ENCODE measurements at places on chromosomes 1 and 21. TPM values are rescaled to one million over a fixed set of nuclear protein-coding genes. Genes with fewer than 3 reads are reported as not detected.

Gene ZNF593OS
- total RNA-seq = not detected

Gene TRIM58
- 0.84 TPM for total RNA-seq

Gene KCNAB2
- total RNA-seq = 143 TPM

Gene ERI3
- 36.3 TPM for total RNA-seq

Gene GIPC2
- total RNA-seq = not detected

Gene TCP10L
- 0.51 TPM for total RNA-seq

Gene GPR37L1
- not detected for total RNA-seq

Gene OR2M3
- total RNA-seq = not detected

Gene CLCA4
- total RNA-seq = not detected

Gene BSND
- not detected for total RNA-seq

Gene CTTNBP2NL
- total RNA-seq = 28.9 TPM

DNA sequence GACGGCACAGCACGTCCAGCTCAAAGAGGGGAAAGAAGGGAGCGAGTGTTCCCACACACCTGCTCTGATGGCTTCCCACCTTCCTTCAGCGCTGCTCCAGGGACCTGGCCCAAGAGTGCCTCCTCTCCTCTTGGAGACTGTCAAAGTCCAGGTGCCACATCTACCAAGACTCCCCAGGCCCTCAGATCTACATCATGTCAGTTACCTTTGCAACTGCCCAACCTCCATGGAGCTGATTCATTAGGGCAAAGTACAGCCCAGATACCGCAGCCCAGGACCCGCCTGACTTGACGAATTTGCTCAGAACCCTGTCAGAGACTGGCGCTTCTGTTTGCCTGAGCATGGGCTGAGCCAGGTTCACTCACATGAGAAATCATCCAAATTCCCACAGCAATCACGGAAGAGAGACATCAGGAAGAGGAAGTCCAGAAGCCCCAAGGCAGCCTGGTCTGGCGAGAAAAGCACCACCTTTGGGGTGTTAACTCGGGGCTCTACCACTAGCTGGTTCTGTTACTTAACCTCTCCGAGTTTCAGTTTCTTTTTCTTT, at the start of gene SEC16B:
Gene SEC16B (minus strand): TSS at position 234 of the 547 bp plus-strand sequence. CDS start 2,077 bp downstream, outside the sequence.
- DNase-seq = no peak

DNA sequence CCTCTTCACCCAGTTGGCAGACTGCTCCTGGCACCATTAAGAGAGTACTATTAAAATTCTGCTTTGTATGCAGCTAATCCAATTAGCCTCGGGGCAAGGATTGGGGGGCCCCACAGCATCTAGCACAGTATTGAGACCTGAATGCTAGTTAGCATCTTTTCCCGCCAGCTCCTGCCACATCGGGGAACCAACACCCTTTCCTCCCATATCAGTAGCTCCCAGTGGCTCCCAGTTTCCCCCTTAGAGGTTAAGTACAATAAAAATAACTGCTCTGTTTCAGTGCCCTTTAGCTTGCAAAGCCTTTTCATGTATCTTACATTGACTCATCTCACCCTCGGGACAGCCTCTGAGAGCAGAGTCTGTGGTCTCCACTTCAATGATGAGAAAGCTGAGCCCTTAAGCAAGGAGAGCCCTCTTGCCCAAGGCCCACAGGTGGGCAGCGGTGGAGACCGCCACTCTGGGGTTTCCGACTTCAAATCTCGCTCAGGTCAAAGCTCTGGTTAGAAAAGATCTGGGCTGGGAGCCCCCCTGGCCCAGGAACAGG, 4.2 kb upstream of the PMVK start:
- peak; percentile 36 for DNase-seq

- DNase-seq = no peak
Observed at GRCh38 chr1:151199873-151200581, 1.7 kb downstream of the PIP5K1A start.

GRCh38 chr1:76402128-76402527, 327.6 kb downstream of the ST6GALNAC3 start:
- no peak for DNase-seq

GRCh38 chr1:42669936-42670335, 11.7 kb downstream of the PPIH start:
- no peak for DNase-seq

GRCh38 chr1:34086561-34086960, 78.5 kb downstream of the CSMD2 start:
- no peak for DNase-seq

- DNase-seq = peak; percentile 72
Observed at GRCh38 chr1:185338719-185339622, 21.9 kb upstream of the IVNS1ABP start.

DNA sequence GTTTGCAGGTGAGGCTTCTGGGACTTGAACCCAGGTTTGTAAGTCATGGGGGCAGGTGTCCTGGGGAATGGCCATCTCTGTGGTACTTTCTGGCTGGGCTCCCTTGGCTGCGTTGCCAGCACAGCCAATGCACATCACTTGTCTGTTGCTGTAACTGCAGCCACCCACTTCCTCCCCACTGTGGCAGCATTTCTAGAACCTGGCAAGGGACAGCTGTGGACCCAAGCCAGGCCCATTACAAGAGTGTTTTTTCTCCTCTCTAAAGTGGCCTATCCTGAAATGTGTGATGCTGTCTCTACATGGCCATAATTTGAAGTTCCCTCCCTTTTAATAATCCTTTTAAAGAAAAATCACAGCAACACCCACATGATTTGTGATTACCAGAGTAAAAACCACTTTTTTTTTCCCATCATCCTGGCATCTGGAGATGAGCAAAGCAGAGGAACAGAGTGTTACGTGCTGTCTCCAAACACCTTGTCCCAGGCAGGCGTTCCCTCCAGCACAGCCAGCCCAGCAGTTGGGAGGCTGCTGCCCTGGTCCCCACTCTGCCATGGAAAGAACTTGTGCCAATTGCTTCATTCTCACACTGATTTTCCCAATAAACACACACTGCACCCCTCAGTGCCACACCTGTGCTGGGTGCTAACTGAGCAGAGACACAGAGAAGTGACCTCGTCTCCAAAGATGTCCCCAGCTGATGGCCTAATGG, 360.6 kb upstream of the USP24 start:
- DNase-seq = no peak

- no peak for DNase-seq
Observed at GRCh38 chr1:25695090-25695770, 78.6 kb downstream of the MAN1C1 start.

GRCh38 chr21:26925122-26925521, 41.8 kb downstream of the ADAMTS5 start:
- DNase-seq = no peak

- no peak for DNase-seq
Observed at GRCh38 chr21:44905728-44906090, 15.0 kb downstream of the ITGB2 start.

- no peak for DNase-seq
Observed at GRCh38 chr1:45490121-45490625, 790 bp downstream of the TESK2 start.

- no peak for DNase-seq
Observed at GRCh38 chr1:39082010-39082799, 56.1 kb downstream of the NDUFS5 start.

DNA sequence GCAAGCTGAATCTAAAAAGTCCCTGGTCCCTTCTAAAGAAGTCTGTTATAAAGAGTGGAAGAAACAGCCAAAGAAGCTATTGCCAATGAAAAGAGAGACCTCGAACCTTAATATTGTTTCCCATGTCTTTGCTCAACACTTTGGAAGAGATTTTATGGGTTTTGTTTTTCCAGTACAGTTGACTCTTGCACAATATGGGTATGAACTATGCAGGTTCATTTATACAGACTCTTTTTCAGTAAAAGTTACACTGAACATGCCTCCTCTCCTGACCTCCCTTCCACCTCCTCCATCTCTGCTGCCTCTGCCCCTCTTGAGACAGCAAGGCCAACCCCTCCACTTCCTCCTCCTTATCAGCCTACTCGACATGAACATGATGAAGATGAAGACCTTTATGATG, 332.5 kb downstream of the SETD4 start:
- no peak for DNase-seq

DNA sequence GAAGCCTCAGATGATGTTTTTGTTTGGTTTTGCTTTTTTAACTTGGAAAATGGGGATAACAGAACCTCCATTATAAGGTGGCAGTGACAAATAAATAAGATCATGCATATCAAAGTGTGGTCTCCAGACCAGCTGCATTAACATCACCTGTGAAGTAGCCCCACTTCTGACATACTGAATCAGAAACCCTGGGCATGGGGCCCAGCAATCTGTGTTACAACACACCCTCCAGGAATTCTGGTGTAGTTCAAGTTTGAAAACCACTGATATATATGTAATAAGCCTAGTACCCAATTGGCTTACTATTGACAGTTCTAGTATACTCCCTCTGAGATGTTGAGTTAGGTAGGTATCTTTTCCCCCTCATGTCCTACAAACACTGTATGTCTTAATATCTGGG, 24.1 kb upstream of the RNF19B start:
- no peak for DNase-seq

DNA sequence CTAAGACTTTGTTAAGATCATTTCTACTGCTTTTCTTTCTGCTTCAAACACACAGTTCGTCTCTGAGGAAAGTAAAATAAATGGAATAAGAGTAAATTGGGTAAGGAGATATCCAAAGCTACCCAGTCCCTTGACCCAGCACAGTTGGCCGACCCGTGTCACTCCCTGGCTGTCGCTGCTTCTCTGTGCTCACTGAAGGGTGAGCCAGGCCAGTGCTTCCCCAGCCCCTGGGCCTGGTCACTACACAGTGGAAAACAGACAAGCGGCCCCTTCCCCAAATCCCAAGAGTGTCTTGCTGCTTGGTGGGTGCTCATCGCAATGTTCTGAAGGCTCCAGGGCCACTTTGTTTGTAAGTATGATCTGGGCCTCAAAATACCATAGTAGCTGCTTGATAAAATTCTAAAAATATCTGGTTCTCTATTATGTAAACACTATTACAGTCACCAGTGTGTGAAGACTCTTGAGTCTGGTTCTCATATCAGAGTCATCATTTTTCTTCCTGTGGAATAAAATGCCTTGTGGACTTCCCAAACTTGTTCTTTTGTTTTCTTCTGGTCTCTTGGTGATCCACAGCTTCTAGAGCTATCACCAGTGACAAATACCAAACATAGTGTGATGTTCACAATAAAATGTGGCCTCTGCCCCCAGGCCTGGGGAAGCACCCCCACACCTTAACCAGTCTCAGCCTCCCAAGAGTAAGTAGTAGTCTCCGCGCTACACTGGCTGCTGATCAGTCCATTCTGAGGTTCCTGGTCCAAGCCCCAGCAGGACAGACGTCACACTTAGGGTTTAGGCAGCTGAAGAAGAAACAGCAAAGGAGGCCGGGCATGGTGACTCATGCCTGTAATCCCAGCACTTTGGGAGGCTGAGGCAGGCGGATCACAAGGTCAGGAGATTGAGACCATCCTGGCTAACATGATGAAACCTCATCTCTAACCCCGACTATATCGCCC, 106.2 kb downstream of the DHRS3 start:
- DNase-seq = no peak

- DNase-seq = no peak
Observed at GRCh38 chr21:31142600-31142999, 104.3 kb upstream of the KRTAP19-8 start.

- DNase-seq = no peak
Observed at GRCh38 chr1:232183266-232183800, 446.6 kb downstream of the SIPA1L2 start.

DNA sequence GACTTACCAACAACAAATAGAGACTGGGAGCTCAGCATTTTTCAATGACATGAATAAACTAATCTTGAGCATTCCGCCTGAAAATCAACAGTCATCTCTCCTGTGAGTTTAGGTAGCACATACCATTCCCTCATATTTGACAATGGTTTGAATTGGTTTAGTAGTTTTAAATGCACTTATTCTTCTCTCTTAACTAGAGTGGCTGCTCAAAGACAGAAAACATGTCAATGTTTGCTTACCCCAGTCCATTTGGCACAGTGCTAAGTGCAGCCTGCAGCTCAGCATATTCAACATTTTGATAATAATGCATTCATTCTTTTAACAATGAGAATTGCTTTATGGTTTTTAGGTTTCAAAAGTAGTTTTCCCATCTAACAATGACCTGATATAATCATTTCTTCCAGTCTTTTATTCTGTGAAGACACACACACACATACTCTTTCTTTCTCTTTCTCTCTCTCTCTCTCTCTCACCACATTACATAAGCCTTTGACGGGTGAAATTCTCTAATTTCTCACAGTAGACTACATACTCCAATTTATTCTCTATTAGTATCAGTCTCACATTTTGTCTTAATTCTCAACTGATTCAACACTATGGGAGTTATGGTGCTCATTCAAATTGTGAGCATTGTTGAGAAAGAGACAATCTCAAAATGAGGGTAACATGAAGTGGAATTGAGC, 432.3 kb downstream of the LRRIQ3 start:
- DNase-seq = no peak

DNA sequence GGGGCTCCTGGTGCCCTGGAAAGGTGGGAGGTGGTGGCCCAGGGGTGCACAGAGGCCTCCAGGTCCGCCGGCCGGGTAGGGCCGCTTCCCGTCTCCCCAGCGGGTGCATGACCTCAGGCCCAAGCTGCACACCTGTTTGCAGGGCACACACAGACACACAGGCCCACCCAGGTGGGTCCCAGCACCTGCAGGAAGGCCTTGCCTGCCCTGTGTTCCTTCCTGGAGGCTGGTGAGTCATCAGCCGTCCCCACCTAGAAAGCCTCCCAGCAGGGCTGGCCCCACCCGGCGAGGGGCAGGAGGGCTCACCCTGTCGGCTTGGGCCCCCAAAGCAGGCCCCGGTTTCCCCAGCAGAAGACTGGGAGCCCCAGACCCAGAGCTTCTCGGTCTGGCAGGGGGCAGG, 23.6 kb upstream of the TTLL10 start:
- DNase-seq = no peak

DNA sequence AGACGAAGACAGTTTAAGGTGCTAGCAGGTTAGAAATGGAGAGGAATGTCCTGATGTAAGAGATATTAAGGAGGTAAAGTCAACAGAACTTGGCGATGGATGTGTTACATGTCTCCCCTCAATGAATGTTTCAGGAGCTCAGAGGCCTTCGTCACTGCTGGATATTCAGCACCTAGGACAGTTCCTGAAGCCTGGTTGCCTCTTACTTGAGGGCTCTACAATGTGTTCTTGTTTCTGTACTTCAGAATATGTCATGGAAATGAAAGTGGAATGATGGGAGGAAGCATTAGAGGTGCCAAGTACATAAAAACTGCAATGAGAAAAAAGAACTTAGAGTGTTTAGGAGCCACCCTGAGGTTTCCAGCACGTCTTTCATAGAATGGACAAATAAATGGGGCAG, 17.7 kb downstream of the TNR start:
- peak; percentile 23 for DNase-seq

DNA sequence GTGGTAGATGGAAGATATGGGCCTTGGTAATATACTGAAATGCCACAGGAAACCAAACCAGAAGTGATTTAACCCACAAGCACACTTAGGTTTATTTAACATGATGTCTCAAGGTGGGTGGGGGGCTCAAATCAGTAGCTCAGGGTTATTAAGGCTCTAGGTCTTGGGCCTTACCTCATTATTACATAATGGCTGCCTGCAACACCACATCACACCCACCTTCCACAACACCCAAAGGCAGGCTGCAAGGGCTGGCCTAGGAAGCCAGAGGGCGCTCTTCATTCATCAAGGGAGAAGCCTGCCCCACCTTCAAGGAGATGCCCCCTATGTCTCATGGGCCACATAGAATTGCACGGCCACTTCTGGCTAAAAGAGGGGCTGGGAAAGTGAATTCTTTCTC, 6.0 kb downstream of the TFF1 start:
- no peak for DNase-seq

- DNase-seq = no peak
Observed at GRCh38 chr1:201984446-201984845, 2.0 kb downstream of the RNPEP start.

Data from B cell (primary cell).